ENCODE measurements at places on chromosomes 6 and 20. TPM values are rescaled to one million over a fixed set of nuclear protein-coding genes. Genes with fewer than 3 reads are reported as not detected.
A peak's percentile ranks its signal among the peaks of the same experiment; 100 is the strongest.

The TMEM74B gene
- not detected for total RNA-seq

The SLC35D3 gene
- not detected for total RNA-seq

The C4A gene
- total RNA-seq, result 4.3 TPM

The TGM3 gene
- total RNA-seq, result not detected

The C20orf144 gene
- total RNA-seq, result not detected

The BPIFB4 gene
- not detected for total RNA-seq

The NKX2-4 gene
- not detected for total RNA-seq

- no peaks in the 10 kb centered on the region for H3K36me3 ChIP-seq
- no peak for DNase-seq
- no peaks in the 10 kb centered on the region for H3K27me3 ChIP-seq
Observed at GRCh38 chr6:4543596-4543995, 232.6 kb upstream of the CDYL start.

DNA sequence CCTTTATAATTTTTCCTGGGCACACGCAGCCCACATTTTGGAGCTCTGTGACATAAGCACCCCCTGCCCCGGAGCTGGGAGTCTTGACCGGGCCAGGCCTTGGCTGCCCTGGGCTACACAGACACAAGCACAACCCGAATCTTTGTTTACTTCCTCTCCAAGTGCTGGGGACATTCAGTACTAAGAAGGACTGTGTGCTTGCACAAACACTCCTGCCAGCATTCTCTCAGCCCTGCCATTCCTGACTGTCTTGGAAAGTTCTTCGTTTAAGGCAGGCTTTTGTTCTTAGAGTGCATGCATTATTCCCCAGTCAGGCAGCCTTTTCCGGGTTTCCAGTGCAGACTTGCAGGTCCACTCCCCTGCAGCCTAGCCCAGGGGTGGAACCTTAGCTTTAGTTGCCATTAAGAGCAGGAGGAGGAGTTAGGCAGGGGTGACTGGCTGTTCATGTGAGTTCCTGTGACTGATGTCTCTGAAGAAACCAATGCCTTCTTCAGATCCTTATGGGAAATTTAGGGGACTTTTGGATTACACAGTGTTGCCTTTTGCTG is 28.6 kb downstream of the FOXO3 start:
- H3K4me3 ChIP-seq, result peak overlapping the region; percentile 39
- H3K27me3 ChIP-seq, result no peaks in the 10 kb centered on the region
- peaks cover 97% of the 10 kb centered on the region for H3K4me1 ChIP-seq
- H3K27ac ChIP-seq, result peak overlapping the region; percentile 96
- peak; percentile 93 for DNase-seq

DNA sequence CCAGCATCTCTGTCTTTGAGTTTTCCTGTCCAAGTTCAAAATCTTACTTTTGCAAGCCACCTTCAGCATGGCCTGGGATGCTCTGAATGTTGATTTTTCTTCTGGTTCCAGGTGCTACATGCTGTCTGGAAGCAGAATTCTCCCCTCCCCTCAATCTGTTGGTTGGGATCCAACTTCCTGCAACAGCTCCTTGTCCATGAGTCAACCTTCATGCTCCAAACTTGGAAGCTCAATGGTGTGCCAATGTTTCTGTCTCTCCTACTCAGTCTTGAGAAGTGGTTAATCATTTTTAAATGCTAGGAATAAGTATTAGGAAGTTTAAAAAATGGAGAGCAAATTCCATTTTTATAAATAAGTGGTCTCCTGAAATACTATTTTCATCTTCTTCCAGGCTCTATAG is 33.2 kb upstream of the PLEKHG1 start:
- H3K4me3 ChIP-seq, result no peak overlapping the region
- no peaks in the 10 kb centered on the region for H3K27me3 ChIP-seq
- no peak overlapping the region for H3K27ac ChIP-seq
- H3K36me3 ChIP-seq, result no peaks in the 10 kb centered on the region

DNA sequence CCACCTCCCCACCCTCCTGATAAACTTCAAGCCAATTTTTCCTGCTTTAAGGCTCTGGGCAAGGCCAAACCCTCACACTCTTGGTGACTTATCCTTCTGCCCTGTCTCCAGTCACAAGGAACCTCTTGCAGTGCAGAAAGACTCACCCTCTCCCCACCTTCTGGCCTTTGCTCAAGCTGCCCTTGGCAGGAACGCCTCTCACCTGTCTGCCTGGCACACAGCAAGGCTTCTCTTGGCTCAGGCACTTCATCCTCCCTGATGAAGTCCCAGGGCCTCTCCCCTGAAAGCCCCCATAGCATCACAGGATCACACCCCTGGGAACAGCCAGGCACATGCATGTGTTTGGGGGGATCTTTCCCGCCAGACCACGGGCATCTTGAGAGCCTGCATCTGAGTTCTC is 68.8 kb upstream of the NNAT start:
- no peak overlapping the region for H3K27ac ChIP-seq
- no peaks in the 10 kb centered on the region for H3K4me1 ChIP-seq
- H3K27me3 ChIP-seq, result no peaks in the 10 kb centered on the region
- no peak for DNase-seq
- H3K36me3 ChIP-seq, result no peaks in the 10 kb centered on the region
- H3K4me3 ChIP-seq, result no peak overlapping the region

DNA sequence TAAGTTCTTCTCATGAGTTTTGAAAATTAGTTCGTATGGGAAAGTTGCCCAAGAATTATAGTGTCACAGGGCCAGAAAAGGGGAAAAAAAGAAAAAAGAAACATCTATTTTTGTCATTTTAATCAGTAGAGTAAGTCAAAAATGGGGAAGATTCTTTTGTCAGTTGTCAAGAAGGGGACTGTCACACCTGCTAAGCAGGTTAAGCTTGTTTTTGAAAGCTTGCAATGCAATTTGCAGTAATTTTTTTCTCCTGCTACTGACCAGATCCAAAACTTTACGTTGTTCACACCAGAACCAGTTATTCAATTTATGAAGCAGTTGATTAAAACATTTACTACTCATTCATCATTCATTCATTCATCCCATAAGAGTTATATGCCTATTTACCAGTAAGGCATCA is 171.4 kb downstream of the SOX4 start:
- no peak overlapping the region for H3K27ac ChIP-seq
- H3K4me3 ChIP-seq, result no peak overlapping the region
- DNase-seq, result no peak
- H3K4me1 ChIP-seq, result peaks cover 15% of the 10 kb centered on the region
- no peaks in the 10 kb centered on the region for H3K27me3 ChIP-seq
- no peaks in the 10 kb centered on the region for H3K36me3 ChIP-seq

DNA sequence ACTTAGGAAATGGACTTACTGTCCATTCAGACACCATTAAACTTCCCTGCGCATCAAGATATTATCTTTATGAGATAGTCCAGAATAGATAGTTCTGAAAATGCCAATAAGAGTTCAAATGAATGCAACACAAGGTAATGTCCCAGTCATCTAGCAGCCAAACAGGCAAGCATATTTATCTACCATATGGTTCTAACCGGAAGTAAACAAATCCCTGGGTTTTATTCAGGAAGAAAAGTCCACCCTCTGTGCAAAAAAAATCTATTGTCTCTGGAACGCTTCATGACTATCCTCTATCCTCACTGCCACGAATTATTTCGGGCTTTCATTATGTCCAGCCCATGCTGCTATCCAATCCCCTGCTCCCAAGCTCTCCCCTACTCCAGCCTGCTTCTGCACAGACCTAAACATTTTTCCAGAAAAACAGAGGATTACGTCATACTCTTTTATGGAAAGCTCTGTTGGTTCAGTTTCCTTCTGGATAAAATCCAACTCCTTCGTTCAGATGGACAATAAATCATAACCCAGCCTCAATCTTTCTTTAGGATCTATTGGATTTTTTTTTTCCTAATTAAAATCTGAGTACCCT is 11.4 kb downstream of the PPIL6 start:
- DNase-seq, result no peak
- no peaks in the 10 kb centered on the region for H3K36me3 ChIP-seq
- peaks cover 10% of the 10 kb centered on the region for H3K4me1 ChIP-seq
- no peaks in the 10 kb centered on the region for H3K27me3 ChIP-seq
- no peak overlapping the region for H3K4me3 ChIP-seq
- peak overlapping the region; percentile 10 for H3K27ac ChIP-seq

- no peaks in the 10 kb centered on the region for H3K4me1 ChIP-seq
- H3K4me3 ChIP-seq, result no peak overlapping the region
- no peaks in the 10 kb centered on the region for H3K36me3 ChIP-seq
Observed at GRCh38 chr20:46724343-46724959, 15.0 kb downstream of the SLC2A10 start.

DNA sequence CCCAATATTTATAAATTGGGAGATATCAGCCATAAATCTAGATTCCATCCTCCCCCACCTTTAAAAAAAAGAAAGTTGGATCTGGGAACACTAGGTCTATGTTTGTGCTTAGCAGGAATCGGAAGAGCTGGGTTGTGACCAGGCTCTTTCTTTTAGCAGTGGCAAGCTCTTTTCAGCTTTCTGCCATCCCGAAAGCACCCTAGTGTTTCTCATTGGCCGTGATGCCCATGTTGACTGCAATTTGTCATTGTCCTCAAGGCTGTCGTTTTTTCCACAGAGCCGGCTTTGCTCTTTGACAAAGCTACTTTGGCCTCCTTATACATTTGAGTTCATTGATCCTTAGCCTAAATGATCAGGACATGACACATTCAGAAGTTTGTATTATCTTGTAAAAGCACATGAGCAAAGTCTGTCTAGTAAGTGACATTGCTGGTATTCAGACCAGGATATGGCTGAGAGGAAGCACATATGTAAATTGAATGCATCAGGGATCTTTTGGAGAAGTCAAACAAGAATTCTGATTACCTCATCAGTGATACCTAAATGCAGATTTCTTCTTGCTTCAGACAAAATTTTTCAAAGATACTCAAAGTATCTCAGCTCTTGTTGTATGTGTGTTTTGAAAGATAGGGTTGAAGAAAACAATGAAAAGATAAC is 50.1 kb downstream of the CARMIL1 start:
- H3K36me3 ChIP-seq, result no peaks in the 10 kb centered on the region
- H3K27ac ChIP-seq, result no peak overlapping the region
- no peak overlapping the region for H3K4me3 ChIP-seq
- no peaks in the 10 kb centered on the region for H3K4me1 ChIP-seq

GRCh38 chr20:19024296-19025035 is 188.0 kb upstream of the SLC24A3 start:
- no peak overlapping the region for H3K27ac ChIP-seq
- no peak overlapping the region for H3K4me3 ChIP-seq
- no peaks in the 10 kb centered on the region for H3K27me3 ChIP-seq
- no peak for DNase-seq
- H3K4me1 ChIP-seq, result peaks cover 9% of the 10 kb centered on the region

GRCh38 chr6:16278048-16278724 is 39.8 kb downstream of the GMPR start:
- peaks cover 61% of the 10 kb centered on the region for H3K4me1 ChIP-seq
- peaks cover 16% of the 10 kb centered on the region for H3K36me3 ChIP-seq
- peak overlapping the region; percentile 35 for H3K4me3 ChIP-seq
- peak; percentile 90 for DNase-seq
- H3K27ac ChIP-seq, result peak overlapping the region; percentile 99

DNA sequence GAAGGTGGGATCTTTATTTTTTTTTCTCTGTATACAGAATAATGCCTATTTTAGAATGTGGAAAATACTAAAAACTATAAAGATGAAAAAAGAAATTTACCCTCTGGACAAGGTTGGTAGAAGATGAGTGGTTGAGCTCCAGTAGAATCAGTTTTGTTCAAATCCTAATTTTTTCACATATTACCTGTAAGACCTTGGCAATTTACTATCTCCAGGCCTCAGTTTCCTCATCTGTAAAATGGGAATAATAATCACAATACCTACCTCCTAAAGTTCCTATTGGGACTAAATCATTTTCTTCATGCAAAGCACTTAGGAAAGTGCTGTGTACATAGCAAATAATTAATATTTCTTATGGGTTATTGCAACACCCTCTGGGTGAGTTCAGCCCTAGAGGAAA is 28.4 kb downstream of the DAAM2 start:
- H3K27me3 ChIP-seq, result no peaks in the 10 kb centered on the region
- H3K4me3 ChIP-seq, result peak overlapping the region; percentile 43
- H3K4me1 ChIP-seq, result peaks cover 62% of the 10 kb centered on the region
- H3K27ac ChIP-seq, result peak overlapping the region; percentile 91

GRCh38 chr20:32603046-32603726 is 18.1 kb upstream of the NOL4L start:
- H3K27me3 ChIP-seq, result no peaks in the 10 kb centered on the region
- peak; percentile 25 for DNase-seq
- no peak overlapping the region for H3K4me3 ChIP-seq

DNA sequence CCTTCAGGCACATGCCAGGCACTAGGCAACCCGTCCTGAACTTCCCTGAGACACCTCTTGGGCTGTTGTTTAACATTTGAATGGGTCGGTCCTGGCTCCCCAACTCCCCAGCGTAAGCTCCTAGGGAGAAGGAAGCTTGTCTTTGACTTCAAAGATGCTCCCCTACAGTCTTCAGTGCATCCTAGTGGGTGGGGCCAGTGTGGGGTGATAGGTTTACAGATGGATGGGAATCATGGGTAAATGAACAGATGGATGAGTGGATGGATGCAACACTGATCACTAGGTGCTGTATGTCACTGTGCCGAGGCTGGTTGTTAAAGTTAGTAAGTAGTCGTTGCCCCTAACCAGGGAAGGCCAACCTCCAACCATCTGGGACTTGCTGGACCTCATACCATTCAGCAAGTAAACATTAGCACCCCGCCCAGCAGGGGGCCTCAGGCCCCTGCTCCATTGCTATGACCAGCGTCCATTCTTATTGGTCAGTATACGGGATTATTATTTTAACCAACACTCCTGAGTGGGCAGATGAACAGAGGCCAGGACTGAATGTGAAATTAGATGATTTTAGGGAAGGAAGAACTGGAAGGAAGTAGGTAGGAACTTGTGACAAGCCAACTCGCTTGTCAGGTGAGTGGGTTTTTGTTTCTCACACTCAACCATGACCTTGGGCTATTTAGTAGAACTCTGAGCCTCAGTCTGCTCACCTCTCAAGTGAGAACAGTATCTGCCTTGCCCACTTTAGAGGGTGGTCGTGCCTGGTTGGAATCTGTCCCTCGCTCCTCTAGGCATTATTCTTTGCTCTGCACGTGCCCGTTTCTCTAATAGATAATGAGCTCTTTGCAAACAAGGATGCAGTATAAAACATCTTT is 82.9 kb upstream of the FOXP4 start:
- H3K27ac ChIP-seq, result no peak overlapping the region
- H3K27me3 ChIP-seq, result peaks cover 8% of the 10 kb centered on the region
- H3K4me1 ChIP-seq, result no peaks in the 10 kb centered on the region
- no peak overlapping the region for H3K4me3 ChIP-seq
- H3K36me3 ChIP-seq, result no peaks in the 10 kb centered on the region

DNA sequence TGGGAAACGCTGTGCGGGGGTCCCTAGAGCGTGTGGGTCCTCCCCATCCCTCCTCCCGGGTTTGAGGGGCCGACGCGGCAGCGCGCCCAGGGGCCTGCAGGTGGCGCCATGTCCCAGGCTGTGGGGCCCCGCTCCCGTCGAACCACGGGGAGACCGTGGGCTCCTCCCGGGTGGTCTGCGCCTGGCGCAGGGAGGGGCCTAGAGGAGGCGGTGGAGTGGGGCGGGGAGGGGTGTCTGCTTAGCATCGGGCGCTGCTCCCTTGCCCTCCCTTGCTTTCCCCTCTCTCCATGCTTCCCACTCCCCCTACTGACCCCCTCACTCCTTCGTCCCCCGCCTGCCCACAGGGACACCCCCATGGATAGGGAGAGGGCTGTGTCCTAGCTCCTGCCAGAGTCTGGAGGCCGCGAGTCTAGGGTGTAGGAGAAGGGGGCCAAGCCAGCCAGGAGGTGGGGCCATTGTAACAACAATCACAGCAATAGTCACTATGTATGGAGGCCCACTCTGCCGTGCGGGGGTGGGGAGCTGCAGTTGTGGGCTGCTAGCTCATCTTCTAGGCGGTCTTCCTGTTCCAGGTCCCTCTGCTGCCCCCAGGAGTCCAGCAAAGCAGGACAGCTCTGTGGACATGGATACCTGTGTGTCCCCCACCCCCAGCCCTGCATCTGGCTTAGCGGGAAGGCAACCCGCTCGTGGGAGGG is 51.7 kb downstream of the CHMP4B start:
- no peaks in the 10 kb centered on the region for H3K36me3 ChIP-seq
- H3K4me1 ChIP-seq, result peaks cover 6% of the 10 kb centered on the region
- H3K27ac ChIP-seq, result no peak overlapping the region
- no peak overlapping the region for H3K4me3 ChIP-seq
- DNase-seq, result no peak
- no peaks in the 10 kb centered on the region for H3K27me3 ChIP-seq

All from gastrocnemius medialis (tissue), 4 donors.